Progenitor cell of endocrine pancreas (in vitro differentiated cells): ENCODE measurements at places on chromosomes 2 and 18.

GRCh38 chr2:2919574-2920365 is 457.8 kb downstream of the EIPR1 start:
- H3K27me3 ChIP-seq, result no peaks in the 10 kb centered on the region
- no peaks in the 10 kb centered on the region for H3K4me1 ChIP-seq
- H3K4me3 ChIP-seq, result no peak overlapping the region
- H3K36me3 ChIP-seq, result no peaks in the 10 kb centered on the region
- H3K27ac ChIP-seq, result no peak overlapping the region
- no peak for DNase-seq

DNA sequence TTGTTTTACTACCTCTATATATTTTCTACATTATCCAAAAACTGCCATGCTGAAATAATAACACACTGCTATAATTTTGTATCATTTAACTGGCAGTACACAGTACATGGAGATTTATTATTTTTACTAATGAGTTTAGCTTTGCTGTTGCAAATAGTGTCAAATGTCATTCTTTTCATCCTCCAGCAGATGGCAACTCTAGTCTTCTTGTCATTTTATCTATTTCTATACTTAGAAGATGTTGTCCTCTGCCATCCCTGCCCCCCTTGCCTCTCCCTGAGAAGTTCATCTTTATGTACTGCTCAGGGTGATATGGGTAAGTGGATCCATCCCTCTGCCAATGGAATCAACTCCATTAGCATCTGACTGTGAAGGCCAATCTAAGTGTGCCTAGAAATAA is 21.7 kb upstream of the LRRTM1 start:
- no peak overlapping the region for H3K27ac ChIP-seq
- H3K4me3 ChIP-seq, result no peak overlapping the region
- H3K27me3 ChIP-seq, result peaks cover 15% of the 10 kb centered on the region
- DNase-seq, result no peak

GRCh38 chr2:205128726-205129125 is 553.6 kb upstream of the NRP2 start:
- no peak overlapping the region for H3K27ac ChIP-seq
- H3K36me3 ChIP-seq, result peaks cover 12% of the 10 kb centered on the region
- no peaks in the 10 kb centered on the region for H3K4me1 ChIP-seq
- DNase-seq, result no peak

- peaks cover 32% of the 10 kb centered on the region for H3K27me3 ChIP-seq
- H3K4me3 ChIP-seq, result peak overlapping the region; percentile 68
- H3K36me3 ChIP-seq, result peaks cover 2% of the 10 kb centered on the region
- peaks cover 2% of the 10 kb centered on the region for H3K4me1 ChIP-seq
- DNase-seq, result peak; percentile 17
Measured at GRCh38 chr2:88765154-88765888, 73.8 kb downstream of the RPIA start.

- H3K27ac ChIP-seq, result no peak overlapping the region
- no peaks in the 10 kb centered on the region for H3K27me3 ChIP-seq
- DNase-seq, result no peak
- H3K4me3 ChIP-seq, result no peak overlapping the region
- H3K36me3 ChIP-seq, result no peaks in the 10 kb centered on the region
Measured at GRCh38 chr2:209977386-209978239, 24.8 kb upstream of the RPE start.

GRCh38 chr2:88829607-88830463 is 138.4 kb downstream of the RPIA start:
- H3K4me3 ChIP-seq, result no peak overlapping the region
- DNase-seq, result no peak
- H3K36me3 ChIP-seq, result no peaks in the 10 kb centered on the region
- peaks cover 2% of the 10 kb centered on the region for H3K4me1 ChIP-seq
